ENCODE measurements at places on chromosomes 2 and 18. TPM values are rescaled to one million over a fixed set of nuclear protein-coding genes. Genes with fewer than 3 reads are reported as not detected.

Gene MFSD2B
- total RNA-seq: not detected

Gene POU3F3
- 3.5 TPM for total RNA-seq

Gene MAL
- 12.8 TPM for total RNA-seq

Gene TMEM17
- 2.6 TPM for total RNA-seq

Gene CHRNA1
- 0.17 TPM for total RNA-seq

Gene FN1
- 38.2 TPM for total RNA-seq

Gene ARID5A
- 12.0 TPM for total RNA-seq

GRCh38 chr18:27750014-27750413 is 426.9 kb downstream of the CDH2 start:
- DNase-seq: no peak

DNA sequence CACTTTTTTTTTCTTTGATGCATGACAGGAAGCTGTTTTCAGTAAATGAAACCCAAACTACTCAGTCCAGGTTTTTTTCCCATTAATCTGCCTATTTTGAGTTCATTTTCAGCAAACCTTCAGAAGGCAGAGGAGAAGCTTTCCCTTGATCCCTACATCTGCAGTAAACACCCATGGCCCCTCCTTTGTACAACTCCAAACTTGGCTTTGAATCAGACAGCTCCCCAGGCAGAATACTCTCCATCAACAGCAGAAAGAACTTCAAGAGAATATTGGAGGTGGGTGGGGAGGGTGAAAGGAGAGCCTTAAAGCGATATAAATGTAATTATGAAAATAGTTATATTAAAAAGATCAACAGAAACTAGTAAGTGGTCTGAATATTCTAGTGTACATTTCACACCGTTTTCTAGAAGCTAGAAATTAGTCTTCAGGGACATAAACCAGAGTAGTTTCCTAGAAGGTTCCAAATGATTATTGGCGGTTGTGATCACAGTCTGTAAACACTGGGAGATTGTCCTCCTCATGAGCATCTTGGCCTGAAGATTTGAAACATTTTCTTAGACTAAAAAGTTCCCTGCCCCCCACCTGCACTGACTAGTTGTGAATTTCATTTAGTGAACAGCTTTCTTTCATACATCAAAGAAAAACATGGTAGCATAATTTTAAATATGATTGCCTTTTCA is 75.1 kb upstream of the STK39 start:
- DNase-seq: no peak

DNA sequence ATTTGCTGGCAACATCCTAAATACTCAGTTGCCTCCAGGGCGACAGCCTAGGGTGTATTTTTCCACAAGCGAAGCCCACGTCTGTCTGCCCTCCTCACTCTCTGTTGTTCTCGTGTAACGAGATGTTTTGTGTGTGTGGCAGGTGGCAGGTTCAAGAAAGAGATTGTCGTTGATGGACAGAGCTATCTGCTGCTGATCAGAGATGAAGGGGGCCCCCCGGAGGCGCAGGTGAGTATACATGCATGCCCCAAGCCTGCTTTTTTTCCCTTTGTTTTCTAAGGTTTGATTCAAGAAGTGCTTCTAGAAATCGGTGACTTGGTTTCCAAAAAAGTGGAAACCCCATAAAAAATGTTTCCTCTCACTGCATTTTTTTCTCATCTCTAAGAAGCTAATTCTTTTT is 247.0 kb downstream of the AGAP1 start:
- no peak for DNase-seq

DNA sequence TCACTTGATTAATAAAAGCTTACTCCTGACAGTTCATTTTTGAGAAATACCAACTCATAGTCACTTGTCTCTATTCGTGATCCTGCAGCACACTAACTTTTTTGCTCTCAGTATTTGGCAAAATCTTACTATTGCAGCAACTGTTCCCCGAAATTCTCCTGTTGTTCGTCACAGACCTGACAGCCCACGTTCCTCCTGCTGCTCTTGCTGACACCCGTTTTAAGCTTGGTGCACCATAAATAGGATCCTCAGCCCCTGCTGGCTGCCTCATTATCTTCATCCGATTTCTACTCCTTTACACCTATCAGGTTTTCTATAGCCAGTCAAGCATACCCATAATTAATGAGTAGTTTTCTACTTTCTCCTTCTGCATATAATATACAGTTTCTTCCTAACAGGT is 368.8 kb downstream of the PLCL1 start:
- no peak for DNase-seq

- no peak for DNase-seq
Measured at GRCh38 chr18:21693322-21693721, 11.3 kb downstream of the ABHD3 start.

DNA sequence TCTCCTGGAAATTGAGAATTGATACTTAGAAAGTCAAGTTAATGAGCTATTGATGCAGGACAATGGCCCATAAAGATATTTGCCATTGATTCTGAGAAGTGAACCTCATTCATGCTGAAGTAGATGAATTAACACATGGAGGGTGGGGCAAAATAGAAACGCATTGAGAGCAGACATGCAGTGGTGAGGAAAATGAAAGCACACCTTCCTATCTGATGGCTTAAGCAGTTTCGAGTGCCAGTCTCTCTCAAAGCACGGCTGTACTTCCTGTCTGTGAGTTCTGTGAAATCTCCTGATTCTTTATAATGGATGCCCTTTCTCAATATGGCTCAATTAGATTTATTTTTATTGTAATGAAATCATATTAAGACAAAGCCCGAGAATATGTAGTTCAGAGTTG is 247.0 kb downstream of the TMX3 start:
- DNase-seq: no peak

- DNase-seq: no peak
Measured at GRCh38 chr2:101040761-101041160, 38.7 kb downstream of the RPL31 start.

DNA sequence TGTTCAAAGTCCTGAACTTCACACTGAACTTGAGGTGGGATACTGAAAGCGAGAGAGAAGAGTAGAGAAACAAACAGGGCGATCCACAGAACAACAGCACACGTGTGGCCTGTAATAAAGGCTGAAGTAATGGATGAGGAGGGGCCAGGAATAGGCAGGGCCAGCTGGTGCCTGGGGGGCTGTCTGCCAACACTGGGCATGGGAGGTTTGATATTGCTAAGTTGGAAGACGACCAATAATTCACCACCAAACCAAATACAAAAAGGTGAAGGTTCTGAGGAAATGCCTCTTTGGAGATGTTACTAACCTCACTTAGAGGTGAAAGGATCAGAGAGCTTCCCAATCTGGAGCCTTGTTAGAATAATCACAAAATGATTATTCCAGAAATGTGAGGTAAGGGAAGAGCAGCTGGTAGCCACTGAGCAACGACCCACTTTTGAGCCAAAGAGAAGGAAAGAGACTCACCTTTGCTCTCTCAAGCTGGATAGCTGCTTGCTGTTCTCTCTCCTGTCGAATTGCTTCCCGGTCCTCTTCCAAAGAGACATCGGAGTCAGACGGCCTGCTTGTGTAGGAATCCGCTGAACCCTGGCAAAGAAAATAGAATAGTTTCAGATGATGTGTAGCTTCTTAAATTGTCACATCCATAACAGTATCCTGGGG is 54.7 kb upstream of the ARL5A start:
- DNase-seq: no peak

DNA sequence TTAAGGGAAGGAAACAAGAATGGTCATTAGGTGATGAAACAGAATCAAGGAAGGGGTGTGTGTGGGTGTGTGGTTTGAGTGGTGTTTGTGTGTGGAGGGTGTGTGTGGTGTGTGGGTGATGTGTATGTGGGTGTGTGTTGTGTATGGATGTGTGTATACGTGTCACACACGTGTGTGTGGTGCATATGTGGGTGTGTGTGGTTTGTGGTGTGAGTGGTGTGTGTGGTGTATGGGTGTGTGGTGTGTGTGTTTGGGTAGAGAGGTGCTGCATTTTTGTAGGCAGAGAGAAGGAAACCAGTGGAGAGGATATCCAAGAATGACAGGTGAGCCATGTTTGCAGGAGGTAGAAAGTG is 1.1 kb upstream of the CEP192 start:
- no peak for DNase-seq

DNA sequence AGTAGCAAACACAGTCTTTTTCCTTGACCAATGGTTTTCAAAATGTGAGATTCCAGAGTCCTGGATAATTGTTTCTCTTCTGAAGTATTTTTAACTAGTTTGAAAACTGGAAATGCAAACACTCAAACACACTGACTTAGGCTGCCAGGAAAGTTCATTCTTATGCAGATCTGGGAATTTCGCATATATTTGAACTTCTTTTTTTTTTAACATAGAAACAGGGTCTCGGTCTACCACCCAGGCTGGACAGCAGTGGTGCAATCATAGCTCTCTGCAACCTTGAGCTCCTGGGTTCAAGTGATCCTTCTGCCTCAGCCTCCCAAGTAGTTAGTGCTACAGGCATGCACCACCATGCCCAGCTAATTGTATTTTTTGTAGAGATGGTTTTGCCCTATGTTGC is 79.6 kb downstream of the DYM start:
- no peak for DNase-seq

- DNase-seq: no peak
Measured at GRCh38 chr2:207767461-207768167, 2.1 kb downstream of the FZD5 start.

DNA sequence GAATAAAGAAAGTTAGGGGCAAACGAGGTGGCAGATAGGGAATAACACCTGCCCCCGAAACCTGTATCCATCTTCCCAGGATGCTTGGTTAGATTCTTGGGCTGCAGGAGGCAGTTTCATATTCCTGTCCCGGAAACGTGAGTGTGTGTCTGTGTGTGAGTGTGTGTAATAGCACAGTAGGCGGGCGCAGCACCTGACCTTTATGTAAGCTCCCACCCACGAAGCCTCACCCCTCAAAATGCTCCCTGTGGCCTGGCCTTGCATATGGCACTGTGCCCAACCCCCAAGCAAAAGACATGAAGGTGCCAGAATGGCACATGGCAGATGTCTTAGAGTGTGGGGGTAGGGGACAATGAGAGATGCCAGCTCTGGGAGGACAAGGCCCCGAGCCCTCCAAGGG is 48.9 kb downstream of the EFR3B start:
- no peak for DNase-seq

- DNase-seq: no peak
Measured at GRCh38 chr18:32754508-32755263, 18.1 kb downstream of the KLHL14 start.

- DNase-seq: no peak
Measured at GRCh38 chr2:16253291-16253690, 312.9 kb downstream of the MYCN start.

DNA sequence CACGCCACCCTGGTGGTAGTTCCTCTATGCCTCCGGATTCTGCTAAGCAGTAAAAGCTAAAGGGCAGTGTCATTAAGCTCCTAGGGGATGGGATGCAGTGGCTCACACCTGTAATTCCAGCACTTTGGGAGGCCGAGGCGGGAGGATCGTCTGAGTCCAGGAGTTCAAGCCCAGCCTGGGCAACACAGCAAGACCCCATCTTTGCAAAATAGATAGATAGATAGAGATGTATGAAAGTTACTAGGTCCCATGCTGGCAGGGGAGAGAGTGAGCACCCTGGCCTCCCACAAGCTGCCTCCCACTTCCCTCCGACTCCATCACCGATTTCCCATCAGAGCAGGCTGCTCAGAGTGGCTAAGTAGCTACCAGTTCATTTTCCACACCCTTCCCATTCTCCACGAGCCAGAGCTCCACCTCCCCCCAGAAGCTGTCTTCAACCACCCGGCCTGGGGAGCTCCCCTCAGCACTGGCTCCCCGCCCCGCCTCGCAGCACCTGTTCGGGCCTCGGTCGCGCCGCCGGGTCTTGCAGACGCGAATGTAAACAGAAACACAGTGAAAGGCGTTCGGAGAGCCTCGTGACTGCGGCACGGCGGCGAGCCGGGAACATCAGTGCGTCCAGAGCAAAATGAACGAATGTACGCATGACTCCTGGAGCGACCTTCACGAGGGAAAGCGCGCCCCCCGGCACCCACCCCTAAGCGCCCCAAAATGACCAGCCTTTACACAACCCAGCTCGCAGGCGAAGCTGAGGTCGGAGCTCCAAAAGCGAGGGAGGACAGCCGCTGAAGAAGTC is 598 bp upstream of the CEP68 start:
- DNase-seq: peak; percentile 70

GRCh38 chr2:119820275-119820674 is 60.6 kb downstream of the PTPN4 start:
- DNase-seq: no peak

GRCh38 chr2:218465987-218466633 is 47.2 kb downstream of the VIL1 start:
- DNase-seq: no peak

DNA sequence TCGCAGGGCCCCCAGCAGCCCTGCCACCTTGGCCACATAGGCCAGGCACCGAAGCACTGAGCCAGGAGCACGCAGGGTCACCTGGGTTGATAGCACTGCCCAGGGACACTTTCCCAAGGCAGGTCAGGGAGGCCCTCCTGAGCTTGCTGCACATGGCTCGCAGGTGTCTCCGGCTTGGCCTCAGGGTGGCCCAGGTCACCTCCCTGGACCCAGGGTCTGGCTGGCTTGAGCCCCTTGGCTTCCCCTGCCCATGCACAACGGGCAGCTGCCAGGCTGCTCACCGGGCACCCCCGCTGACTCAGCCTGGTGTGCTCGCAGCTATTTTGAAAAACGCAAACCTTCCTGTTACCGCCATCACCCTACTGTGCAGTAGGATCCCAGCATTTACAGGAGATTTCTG is 502.3 kb downstream of the EIPR1 start:
- peak; percentile 70 for DNase-seq

- DNase-seq: no peak
Measured at GRCh38 chr2:112216167-112216566, 38.7 kb downstream of the ZC3H8 start.

GRCh38 chr2:209426432-209426831 is 2.6 kb downstream of the MAP2 start:
- DNase-seq: no peak

Data from lower leg skin (tissue), 4 donors.